ENCODE measurements at places on chromosomes 1 and 21.

DNA sequence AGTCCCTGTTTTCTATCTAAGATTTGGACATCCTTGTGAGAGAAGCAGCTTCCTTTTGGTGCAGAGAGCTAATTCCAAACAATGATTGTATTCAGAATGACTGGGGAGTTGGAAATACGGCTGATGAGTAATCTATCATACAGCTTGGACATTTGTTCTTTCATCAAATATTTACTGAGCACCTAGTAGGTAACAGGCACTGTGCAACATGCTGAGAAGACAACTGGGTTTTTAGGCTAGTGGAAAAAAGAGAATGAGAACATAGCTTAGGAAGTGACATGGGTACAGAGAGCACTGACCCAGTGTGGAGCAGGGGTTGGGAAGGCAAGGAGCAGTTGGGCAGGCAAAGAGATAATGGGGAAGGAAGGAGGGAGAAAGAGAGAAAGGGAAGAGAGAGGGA, 87.5 kb downstream of the TBX19 start:
- DNase-seq: no peak

- DNase-seq: no peak
These were observed 97.1 kb downstream of the SIK1 start for GRCh38 chr21:43329711-43330269.

DNA sequence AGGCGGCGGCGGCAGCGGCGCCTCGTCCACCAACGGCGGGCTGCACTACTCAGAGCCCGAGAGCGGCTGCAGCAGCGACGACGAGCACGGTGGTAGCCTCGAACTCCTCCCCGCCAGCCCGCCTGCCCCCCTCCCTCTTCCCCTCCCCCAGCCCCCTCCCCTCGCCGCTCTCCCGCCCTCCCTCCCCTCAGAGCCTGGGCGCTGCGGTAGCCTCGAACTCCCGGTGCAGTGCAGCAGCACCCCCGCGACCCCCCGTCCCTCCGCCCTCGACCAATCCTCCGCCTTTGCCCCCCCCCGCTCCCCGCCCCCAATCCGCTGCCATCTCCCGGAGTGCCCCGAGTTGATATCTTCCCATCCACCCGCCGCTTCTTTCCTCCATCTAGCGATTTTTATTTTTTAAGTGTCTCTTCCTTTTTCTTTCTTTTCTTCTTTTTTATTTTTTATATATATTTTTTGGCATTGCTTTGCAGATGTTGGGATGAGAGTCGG, 516 bp downstream of the RCOR3 start:
- no peak for DNase-seq

DNA sequence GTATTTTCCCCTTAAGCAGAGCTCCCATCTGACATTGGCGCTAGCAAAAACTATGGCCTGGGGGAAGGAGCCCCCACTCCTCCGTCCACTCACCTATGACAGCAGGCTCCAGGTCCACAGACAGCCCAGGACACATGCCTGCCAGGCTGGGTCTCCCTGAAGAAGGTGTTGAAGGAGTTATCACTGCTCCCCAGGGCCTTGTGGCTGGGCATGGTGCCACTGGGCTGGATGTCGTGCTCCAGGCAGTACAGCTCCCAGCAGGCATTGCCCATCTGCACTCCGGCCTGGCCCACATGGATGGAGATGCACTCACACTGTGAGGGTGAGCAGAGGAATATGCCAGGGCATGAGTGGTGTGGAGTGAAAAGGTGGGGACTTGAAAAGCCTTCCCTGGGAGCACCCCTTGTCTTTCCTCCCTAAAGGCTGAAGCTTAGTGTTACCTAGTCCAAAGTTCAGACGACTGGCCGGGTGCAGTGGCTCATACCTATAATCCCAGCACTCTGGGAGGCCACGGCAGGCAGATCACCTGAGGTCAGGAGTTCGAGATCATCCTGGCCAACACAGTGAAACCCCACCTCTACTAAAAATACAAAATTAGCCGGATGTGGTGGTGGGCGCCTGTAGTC, 30.0 kb downstream of the RABIF start:
- no peak for DNase-seq

DNA sequence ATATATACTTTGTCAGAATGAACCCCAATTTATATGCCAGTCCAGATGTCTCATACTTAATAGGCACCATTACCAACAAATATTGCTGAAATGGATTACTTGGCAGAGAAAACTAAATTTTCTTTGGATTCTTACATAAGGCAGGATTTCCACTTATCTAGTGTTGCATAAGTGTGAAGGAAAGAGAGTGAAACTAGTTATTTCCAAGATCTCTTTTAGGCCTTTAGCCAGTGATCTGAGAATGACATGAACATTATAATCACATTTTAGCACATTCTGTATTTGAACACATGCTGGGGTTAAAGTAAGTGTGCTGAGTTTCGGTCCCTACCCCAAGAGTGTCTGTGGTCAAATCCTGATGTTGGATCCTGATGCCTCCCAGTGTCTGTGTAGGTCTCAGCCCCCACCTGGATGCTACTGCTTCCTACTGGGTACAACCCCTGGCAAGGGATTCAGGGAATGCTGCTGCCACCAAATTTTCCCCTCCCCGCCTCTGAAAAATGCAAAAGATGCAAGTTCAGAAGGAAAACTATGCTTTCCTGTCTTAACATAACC, 11.2 kb downstream of the DDAH1 start:
- no peak for DNase-seq

Measured in hypothalamus (tissue), 51 donors.